ENCODE measurements at places on chromosomes 2 and 18.

DNA sequence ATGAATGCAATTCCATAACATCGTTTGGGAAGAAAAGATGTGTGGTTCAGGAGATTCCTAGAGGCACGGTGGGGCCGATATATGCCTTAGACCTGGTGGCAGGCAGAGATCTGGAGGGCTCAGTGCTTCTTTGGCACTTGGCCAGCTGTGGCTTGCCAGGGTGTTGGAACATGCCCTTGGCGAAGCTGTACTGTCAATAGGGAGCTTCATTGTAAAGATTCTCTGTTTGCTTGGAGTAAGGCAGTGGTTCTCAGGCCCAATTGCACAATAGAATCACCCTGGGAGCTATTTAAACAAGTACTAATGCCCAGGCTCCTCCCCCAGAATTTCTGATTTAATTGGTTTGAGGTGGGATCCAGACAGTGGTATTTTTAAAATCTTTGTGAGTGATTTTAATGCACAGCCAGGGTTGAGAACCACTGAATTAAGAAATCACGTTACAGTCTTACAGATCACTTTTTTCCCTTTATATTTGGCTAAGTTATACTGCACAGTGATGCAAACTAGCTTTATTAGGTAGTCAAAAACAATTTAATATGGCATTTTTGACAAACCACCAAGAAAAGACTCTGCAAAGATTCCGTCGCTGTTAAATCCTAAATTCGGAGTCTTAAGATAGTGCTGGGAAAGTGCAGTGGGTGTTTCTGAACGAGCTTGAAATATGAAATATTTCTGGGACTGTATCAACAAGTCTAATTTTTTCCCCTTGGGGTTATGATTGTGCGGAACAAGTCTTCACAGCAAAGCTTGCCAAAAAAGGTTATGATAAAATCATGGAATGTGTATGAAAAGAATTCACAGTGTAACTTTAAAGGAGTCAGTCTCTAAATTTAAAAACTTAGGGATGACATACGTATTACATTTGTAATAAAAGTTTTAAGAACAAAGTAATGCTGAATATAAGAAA lies 78.0 kb downstream of the CRIM1 start:
- peak; percentile 26 for DNase-seq

- no peak for DNase-seq
Measured at GRCh38 chr2:190835303-190835930, 45.2 kb upstream of the GLS start.

DNA sequence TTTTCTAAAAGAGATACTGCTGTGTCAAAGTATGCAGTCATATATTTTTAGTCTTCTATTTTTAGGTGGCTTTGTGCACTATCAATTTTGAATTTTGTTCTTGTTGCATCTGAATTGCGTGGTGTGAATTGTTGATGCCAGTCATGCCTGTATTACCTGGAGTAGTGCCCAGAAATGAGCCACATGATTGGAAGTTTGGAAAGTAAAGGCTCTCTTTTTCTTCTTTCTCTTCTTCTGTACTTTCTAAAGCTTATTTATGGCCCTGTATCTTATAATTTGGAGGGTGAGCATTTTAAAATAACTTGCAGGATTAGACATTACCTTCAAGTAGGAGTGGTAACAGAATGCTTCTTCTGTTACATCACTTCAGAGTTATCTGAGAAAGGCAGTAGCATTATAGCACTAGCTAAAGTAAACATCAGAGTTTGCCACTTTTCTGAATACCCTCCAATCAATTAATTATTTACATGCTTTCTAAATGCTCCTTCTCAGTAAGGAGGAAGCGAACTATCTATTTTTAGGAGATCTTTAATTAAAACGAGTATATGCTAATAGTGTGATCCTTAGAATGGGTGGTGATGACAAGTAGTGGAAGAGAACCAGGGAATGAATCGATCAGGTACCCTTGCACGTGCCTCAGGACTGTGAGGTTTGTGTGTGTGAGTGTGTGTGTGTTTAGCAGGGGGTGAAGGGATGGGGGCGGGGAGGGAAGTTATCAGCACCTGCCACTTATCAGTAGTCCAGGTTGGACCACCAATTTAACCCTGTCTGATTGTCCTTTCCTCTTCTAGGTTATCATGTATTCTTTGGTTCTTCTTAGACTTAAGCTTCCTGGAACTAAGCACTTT lies 112.5 kb downstream of the MAP3K20 start:
- DNase-seq = peak; percentile 11

GRCh38 chr18:49658823-49659404 lies 97.1 kb downstream of the LIPG start:
- no peak for DNase-seq

DNA sequence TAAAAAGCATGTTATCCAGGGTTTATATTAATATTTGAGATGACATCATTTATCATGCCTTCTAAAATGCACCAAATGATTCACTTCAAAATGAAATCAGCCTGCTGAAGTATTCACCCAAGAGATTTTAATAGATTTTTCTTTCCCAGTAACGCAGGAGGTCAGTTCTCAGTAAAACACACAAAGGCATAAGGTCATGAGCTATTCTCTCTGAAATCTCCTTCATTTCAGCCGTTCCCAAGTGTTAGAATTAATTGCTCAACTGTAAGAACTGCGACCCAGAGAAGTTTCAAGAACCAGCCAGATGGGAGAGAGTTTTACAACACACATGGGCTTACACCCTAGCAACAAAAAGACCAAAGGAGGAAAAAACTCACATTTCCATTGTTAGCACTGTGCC lies 84.2 kb upstream of the PHLPP1 start:
- DNase-seq = no peak

DNA sequence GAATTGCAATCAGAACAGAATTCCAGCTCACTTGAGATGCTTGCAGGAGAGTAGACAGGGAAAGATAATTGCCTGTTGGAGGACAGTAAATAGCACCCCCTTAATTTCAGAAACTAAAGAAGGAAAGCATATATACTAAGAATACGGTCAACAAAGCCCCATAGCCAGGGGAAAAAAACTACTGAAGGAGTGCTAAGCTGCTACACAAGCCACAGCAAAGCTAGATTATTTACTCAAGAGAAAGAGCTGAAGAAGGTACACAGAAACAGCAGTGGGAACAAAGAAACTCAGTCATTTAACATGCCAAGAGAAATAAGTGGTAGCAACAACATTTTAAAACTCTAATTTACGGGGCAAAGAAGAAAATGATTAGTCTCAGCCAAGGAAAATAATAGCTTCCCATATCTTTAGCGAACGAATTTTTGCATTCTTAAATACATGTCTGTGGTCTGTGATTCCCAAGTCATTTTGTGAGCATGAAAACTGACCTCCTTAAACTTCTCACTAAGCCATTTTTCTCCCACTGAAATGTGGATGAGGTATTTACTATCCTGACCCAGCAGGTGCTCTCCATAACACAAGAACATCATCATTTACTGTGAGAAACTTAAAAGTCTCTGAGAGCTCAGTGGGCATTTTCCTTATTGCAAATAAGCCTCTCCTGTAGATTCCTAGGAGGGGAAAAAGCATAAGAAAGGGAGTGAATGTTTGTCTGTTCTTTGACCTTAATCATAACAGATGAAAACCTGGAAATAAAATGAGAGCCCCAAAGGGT lies 196.0 kb downstream of the PAX3 start:
- no peak for DNase-seq

DNA sequence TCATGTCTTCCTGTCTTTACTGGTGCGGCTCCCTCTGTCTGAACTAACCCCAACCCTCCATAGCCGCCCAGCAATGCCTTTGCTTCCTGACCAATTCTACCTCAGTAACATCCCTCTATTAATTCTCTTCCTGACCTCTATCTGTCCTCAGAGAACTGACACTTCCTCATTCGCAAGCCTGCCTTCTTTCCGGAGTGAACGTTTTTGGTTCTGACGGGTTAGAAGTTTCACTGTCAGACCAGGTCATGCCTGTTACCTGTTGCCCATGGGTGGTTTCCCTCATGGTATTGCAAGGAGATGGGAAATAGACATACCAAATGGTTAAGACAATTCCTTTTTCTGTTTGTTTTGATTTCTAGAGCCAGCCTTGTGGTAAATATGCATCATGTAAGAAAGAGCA lies 453.4 kb upstream of the SLC14A2 start:
- DNase-seq = no peak

GRCh38 chr18:6363216-6363615 lies 51.5 kb downstream of the L3MBTL4 start:
- no peak for DNase-seq

DNA sequence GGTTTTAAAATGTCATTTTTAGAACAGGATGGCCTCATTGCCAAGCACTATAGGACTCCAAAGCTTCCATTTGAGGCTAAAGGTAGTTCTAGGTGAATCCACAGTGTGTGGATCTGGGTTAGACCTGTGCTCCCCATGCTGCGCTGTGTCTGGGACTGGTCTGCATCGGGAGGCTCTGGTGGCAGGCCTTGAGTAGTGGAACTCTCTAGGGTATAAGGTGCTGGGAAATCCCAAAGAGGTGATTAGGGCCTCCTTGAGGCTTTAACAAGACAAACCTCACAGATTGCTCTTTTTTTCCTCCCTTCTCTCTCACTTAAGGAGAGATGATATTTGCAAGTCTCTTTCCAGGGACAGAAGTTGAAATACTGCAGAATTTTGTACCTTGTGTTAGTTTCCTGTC lies 9.3 kb downstream of the SEC11C start:
- DNase-seq = no peak

DNA sequence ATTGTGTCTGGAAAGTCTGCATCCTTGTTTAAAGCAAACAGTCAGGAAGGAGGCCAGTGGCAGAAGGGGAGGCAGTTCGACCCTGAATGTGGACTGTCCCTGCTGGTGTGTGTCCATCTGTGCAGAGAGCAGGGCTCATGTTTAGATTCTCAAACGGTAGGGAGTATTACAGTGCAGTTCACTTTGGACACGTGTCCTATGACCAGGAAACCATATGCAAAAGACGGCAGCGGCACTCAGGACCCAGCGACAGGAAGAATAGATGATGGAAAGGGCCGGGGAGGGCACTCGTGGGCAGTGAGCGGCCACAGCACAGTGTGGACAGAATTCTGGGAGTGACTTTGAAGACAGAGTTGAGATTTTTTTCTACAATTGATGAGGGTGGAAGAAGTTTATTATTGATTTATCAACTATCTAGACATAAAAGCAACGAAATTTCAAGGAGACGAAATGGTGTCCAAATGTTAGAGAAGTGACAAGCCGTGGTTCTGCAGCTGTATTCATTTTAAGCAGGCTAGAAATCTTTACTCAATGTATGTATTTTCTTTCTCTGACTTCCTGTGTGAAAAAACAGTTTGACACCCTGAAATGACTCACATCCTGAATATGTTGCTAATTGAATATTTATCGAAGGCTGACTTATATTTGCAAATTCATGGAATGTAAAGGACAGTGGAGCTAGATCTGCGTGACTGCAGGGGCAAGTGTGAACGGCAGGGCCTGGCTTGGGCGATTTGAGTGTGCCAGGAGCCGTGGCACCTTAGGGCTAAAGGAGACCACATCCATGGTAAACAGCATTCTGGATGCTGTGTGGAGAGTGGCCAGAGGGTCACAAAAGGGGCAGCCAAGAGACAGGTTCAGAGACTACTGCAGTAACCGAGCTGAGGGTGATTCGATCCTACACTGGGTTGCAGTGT lies 214.2 kb downstream of the PTGR3 start:
- no peak for DNase-seq

GRCh38 chr2:105600949-105601794 lies 143.5 kb upstream of the NCK2 start:
- DNase-seq = no peak

DNA sequence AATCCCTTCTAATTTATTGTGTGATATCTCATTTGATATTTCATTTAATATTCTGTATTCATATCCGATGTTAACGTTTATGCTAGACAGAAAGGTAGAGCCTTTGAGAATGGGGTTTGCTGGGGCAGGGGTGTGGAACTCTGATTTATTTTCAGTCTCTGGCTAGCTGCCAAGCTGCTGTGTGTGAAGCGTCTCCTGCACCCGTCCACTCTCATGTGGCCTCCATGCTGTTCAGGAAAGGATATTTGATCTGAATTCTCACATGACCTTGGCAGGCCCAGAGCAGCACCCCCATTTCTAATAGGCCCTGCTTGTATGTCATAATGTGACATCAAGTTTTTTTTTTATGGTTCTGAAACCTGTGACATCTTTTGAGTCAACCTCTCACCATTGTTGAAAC lies 1.6 kb downstream of the IL1R1 start:
- DNase-seq = no peak

GRCh38 chr2:119508756-119509155 lies 15.5 kb downstream of the SCTR start:
- DNase-seq = no peak

DNA sequence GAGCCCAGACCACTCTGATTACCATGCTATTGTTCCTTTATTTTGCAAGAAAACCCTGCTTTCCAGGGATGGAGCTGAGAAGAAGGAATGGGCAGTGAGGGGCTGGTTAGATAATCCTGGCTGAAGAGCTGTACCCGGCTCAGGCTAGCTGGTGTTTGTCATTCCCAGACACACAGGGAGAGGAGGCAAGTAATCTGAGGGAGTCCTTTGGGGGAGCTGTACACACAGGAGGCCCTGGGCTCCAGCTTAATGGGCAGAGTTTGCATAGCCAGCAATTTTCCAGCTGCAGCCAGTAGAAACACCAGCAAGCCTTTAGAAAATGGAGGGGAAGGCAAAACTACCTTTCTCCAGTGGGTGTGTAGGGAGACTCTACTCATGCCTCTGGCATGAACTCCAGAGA lies 259.3 kb downstream of the SOX11 start:
- no peak for DNase-seq

DNA sequence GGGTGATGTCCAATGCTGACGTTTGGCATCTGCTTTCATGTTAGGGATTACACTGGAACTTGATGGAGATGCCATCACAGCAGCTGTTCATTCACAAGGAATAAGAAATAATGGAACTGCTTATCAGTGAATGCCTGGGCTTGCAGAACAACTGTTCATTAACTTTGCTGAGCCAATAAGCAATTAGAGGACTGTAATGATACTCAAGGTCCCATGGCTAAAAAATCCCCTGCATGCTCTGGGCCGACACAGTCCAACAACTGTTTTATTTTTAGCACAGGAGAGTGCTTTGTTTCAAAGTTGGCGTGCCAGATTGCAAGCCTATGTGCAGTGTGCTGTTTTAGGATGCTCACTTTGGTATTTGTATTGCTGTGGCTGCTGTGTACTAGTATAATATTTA lies 408.0 kb upstream of the RGPD4 start:
- DNase-seq = no peak

DNA sequence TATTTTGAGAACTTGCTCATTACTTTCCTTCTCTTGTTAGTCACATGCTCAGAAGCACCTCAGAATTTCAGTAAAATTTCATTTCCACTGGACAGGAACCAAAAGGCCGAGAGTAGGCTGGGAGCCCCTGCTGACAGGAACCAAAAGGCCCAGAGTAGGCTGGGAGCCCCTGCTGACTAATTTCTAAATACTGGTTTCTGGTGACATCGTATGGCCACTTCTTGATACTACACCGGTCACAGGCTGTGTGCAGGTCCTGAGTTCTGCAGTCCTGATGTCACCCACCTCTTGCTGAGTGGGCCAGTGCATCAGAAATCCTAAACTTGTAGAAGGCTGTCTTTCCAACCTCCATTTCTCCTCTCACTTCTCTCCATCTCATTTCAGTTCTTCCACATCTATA lies 17.7 kb upstream of the EN1 start:
- peak; percentile 17 for DNase-seq

Measured in cerebellar cortex (tissue), 1 donor.